ENCODE measurements at places on chromosomes 2 and 18. TPM values are rescaled to one million over a fixed set of nuclear protein-coding genes. Genes with fewer than 3 reads are reported as not detected.

The PRR30 gene
- total RNA-seq: not detected

The ARHGEF33 gene
- total RNA-seq: 1.4 TPM

The TBC1D8 gene
- total RNA-seq: 25.3 TPM

The C1QL2 gene
- total RNA-seq: not detected

The SCG2 gene
- total RNA-seq: 0.48 TPM

The RAB17 gene
- 86.3 TPM for total RNA-seq

The GCG gene
- not detected for total RNA-seq

The DCTN1 gene
- total RNA-seq: 130 TPM

The CRYBA2 gene
- total RNA-seq: not detected

The MEP1B gene
- not detected for total RNA-seq

The FOXI3 gene
- total RNA-seq: not detected

The CCDC68 gene
- total RNA-seq: 2.9 TPM

The COLEC12 gene
- total RNA-seq: not detected

The OTOS gene
- total RNA-seq: not detected

Measured in PC-9 (cell line).